ENCODE measurements at places on chromosomes 7 and 10.

DNA sequence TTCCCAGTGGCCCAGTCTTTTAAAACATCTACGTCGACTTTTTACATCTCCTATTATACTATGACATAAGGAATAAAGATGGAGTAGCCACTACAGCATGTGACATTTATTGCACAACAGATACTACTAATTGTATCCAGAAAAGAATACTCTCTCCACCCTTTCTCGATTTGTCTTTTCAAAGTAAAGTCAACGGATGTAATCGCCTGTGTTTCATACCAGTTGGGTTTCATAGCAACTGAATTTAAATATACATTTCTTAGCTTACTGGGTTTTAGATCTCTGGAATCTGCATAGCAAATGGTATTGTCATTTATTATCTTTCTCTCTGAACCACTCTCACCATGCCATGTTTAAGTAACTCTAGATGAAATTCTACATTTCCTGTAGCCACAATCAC, 86.4 kb upstream of the TRIL start:
- no peak for DNase-seq

DNA sequence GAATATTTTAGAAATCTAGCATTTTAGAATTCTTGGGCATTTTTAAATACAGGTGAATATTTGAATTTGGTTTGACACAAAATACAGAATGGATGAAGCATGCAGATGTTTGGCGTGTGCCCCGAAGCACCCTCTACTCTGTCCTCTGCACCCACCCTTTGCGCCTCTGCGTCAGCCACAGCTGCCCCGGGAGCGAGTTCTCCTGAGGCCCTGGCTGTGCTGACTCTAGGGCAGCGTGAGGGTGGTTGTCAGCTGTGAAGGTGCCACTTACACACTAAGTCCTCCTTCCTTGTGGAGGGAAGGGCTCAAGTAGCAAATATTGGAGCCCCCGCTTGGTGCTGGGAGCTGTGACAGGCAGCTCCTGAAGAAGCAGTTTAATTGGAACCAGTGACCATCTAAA, 48.4 kb downstream of the DAGLB start:
- no peak for DNase-seq

- peak; percentile 49 for DNase-seq
Observed at GRCh38 chr7:87216701-87217508, 2.6 kb downstream of the TMEM243 start.

- DNase-seq, result no peak
Observed at GRCh38 chr10:14456870-14457266, 126.1 kb upstream of the FRMD4A start.

GRCh38 chr10:63369711-63370110, 96.1 kb downstream of the JMJD1C start:
- DNase-seq, result no peak

DNA sequence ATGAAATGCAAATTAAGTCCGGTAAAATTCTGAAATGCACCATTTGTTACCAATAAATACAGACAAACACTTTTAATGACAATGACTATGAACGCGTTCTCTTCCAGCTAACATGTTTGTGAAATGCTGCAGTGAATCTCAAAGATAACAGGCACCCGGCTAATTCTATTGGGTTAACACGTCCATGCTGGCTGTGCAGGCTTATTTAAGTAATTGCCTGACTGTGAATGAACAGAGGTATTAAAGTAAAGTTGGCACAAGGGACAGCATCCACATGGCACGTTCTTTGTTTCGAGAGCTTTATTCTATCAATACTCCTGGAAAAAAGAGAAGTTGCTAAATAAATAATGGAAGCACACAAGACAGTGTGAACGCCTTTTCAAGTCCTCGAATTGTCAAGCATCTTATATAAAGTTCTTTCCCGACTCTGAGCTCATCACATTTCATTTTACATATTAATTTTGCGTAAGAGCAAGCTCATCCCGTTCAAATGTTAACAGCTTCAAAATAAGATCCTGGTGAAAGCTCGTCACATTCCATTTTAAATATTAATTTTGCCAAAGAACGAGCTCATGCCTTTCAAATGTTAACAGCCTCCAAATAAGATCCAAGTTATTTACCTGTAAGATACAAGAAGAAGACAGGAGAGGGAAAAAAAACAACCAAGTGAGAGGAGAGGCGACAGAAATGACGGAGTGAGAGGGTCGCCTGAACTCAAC, 111.3 kb upstream of the RHEB start:
- no peak for DNase-seq

- DNase-seq, result no peak
Observed at GRCh38 chr7:17506095-17506494, 207.6 kb downstream of the AHR start.

- DNase-seq, result no peak
Observed at GRCh38 chr7:55521512-55521911, 50.8 kb downstream of the VOPP1 start.

- no peak for DNase-seq
Observed at GRCh38 chr7:66886152-66886551, 34.9 kb upstream of the TMEM248 start.

- DNase-seq, result no peak
Observed at GRCh38 chr7:96800824-96801223, 91.2 kb upstream of the SEM1 start.

DNA sequence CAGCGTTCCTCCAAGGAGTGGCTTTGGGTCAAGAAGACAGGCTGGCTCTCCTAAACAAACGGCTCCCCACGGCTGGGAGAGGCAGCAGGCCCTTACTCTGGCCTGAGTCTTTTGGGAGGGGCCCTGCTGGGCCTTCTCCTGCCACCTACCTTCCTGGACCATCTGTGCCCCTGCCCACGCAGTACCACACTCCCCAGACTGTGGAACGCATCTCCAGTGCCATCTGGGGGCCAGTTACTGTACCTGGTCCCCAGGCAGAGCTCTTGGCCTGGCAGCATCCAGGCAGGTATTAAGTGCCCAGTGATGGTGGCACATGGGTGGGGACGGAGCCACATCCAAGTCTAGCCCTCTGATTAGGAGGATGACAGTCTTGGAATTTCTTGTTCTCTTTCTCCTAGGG, 14.4 kb downstream of the ALKBH4 start:
- DNase-seq, result peak; percentile 58

GRCh38 chr10:78443900-78444571, 410.4 kb downstream of the RPS24 start:
- DNase-seq, result no peak

- no peak for DNase-seq
Observed at GRCh38 chr10:73850863-73851461, 23.4 kb downstream of the CAMK2G start.

DNA sequence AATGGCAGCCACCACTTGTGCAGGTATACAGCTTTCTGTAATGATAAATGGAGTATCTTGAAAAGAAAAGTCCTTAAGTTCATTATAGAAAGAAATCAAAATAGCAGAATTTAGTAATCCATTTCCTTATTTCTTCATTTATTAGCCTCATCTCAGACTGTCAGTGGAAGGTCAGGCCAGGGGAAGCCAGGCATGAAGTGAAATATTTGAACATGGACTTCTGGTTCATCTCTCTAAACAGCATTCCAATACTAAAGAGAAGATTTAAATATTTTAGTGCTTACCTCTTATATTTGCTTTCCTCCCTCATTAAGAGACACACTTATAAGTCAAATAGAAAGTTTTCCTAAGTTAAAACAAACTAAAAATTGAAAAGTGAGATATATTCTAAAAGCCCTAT, 26.8 kb downstream of the TRDMT1 start:
- no peak for DNase-seq

- no peak for DNase-seq
Observed at GRCh38 chr10:20006169-20006870, 190.1 kb downstream of the PLXDC2 start.

- DNase-seq, result no peak
Observed at GRCh38 chr10:14380746-14381145, 50.0 kb upstream of the FRMD4A start.

DNA sequence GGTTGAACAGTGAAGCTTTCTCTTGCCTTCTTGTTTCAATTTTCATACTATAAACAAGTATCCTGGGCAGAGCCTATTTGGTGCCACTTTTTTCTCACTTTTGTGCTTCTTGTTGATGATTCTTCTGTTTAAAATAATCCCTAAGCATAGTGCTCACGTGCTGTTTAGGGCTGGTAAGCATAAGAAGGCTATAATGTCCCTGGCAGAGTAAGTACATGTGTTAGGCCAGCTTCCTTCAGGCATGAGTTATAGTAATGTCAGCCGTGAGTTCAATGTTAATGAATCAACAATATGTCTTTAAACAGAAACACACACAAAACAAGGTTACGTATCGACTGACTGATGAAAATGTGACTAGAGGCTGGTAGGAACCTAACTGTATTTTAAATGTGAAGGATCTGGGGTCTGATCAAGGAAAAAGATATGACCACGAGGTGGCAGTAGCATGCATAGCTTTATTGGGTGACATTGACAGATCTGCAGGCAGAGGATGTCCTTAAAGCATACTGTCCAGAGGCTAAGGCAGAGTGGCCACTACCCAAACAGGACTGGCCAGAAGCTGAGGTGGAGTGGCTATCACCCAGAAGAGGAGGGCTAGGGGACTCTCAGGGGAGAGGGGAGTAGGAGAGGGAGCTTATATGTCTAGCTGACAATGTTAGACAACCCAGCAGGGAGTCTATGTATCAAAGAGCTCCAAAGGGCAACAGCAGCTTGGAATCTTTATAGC, 113.7 kb downstream of the BRAF start:
- peak; percentile 47 for DNase-seq

GRCh38 chr7:117021986-117022385, 68.7 kb downstream of the ST7 start:
- no peak for DNase-seq

- DNase-seq, result no peak
Observed at GRCh38 chr10:103840740-103841070, 14.7 kb downstream of the SH3PXD2A start.

- no peak for DNase-seq
Observed at GRCh38 chr7:69654381-69654780, 56.1 kb downstream of the AUTS2 start.

DNA sequence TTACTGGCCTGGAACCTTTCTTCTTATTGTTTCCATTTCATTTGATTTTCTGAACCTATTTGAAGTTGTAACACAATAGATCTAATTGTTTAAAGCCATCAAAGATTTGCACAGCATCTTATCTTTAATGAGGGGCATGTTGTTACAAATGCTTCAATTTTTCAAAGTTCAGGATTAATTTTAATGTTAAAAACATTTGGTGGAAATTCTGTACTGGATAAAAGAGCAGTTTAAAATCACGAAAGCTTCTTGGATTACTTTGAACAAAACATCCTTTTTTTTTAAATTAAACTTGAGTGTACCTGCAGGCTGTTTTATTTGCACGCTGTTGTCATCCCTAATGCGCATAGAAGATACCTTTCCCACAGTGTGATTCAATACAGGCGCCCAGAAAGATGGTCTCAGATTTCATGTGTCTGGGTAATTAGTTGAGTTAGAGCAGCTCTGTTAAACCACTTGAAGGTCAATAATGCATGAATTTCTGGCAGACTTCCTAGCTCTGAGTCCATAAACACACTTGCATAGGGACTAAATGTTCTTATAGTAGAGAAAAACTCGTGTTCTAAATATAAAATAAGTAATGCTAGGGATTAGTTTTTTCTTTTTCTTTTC, 29.3 kb upstream of the DDX50 start:
- no peak for DNase-seq

- no peak for DNase-seq
Observed at GRCh38 chr7:22876986-22877729, 54.5 kb upstream of the TOMM7 start.

DNA sequence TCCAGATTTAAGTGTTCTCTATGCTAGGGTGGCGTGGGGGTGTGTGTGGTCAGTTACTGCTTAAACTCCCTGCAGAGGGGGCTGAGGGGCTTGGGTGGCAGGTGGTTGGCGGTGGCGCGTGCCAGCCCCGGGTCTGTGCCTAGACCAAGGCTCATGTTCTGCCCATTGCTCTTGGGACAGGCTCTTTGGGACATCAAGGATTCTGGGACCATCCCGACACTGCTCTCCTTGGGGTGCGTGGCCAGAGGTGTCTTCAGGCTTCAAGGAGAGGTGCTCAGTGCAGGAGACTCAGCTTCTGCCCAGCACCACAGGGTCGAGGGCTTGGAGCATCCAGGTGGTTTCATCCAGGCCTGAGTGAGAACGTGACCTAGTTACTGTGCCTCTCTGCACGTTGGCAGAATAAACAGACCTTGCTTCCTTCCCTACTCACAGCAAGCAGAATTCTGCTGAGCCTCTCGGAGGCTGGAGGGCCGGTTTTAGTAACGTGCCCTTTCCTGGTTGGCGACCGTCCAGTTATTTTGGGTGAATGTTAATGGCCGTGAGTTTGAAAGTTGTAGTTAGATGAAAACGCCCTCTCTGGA, 39.9 kb downstream of the CAMK1D start:
- no peak for DNase-seq

DNA sequence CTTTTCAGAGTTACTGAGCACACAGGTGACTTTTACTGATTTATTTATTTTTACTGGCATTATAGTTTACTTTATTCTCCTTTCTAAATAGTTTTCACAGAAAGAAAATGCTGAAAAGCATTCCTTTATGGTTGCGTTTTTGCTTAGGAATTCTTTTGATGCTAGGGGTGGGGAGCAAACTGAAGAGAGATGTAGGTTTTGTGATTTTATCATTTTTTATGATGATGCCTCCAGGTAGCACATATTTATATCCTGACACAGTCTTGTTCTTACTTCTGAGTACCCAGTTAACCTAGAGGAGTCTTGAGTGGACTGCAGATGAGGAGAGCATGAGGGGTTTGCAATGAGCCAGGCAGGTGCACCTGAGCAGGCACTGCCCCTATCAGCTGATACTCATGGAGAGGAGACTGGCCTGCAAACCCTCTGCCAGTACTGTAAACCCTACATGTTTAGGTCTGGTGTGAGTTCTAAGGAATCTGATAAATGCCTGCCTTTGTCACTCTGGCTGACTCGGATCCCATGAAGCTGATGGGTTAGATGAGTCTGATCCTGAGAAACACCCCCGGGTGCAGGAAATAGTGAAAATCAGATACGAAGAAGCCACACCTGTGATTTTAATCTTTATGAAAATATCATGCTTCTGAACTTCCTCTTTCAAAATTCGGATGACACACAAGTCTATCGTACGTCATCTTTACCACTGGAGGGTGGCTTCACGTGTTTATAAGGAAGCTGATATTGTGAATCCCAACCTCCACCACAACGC, 302.9 kb downstream of the WDR37 start:
- peak; percentile 11 for DNase-seq

- DNase-seq, result no peak
Observed at GRCh38 chr7:125559921-125560320, 630.3 kb upstream of the POT1 start.

GRCh38 chr10:32256613-32257437, 90.1 kb downstream of the EPC1 start:
- peak; percentile 59 for DNase-seq

- DNase-seq, result no peak
Observed at GRCh38 chr7:151790095-151790829, 86.7 kb downstream of the PRKAG2 start.

- DNase-seq, result no peak
Observed at GRCh38 chr10:130573446-130573845, 437.3 kb downstream of the GLRX3 start.
